GDM1 (cell line): ENCODE measurements at places on chromosomes 3 and 15.

- DNase-seq, result peak; percentile 51
Observed at GRCh38 chr15:53586799-53587198, 172.7 kb downstream of the WDR72 start.

DNA sequence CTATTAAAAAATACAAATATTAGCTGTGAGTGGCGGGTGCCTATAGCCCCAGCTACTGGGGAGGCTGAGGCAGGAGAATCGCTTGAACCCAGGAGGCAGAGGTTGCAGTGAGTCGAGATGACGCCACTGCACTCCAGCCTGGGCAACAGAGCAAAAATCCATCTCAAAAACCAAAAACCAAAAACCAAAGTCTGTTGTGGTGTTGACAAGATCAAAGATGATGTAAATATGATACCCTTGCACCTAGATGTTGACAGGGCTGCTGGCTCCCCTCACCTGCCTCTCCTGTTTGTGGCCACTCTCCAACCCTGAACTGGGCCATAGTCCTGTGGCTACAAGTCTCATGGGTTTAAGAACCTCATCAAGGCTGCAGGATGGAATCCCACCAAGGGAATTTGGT, 16.2 kb downstream of the DAPK2 start:
- no peak for DNase-seq

DNA sequence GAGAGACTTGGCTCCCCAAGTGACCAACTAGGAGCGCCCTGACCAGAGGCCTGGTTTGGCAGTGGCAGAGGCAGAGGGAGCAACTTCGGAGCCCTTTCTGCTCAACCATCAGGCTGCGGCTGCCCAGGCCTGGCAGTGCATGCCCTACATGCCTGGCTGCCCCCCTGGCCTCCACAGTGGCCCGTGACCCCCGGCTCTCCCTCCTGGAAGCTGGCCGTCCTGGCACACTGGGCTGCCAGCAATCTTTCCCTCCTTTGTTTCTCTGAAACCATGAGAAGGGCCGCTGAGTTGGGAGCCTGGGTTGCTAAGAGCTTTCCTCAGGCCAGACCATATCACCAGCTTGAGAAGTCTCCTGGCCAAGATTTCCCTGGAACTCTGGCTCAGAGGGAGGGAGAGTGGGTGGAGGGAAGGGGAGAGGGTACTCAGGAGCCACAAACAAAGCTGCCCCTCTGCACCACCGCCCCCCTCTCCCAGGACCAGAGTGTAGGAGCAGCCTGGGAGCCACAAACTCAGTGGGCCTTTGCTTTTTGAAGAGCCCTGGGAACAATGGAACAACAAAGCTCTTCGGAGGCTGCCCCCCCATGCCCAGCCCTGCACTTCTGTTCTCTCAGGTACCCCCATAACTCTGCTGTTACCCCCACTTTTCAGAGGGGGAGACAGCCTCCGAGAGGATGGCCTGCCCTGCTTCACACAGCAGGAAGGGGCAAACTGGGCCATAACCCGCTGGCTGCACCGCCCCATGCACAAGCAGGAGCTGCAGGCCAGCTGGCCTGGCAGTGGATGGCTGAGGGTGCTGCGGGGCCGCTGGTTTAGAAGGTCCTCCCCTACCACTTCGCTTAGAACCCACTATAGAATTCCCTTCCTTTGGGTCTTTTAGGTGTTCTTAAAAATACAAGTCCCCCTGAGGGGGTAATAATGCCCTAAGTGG, 11.3 kb downstream of the CORO2B start:
- DNase-seq, result no peak

DNA sequence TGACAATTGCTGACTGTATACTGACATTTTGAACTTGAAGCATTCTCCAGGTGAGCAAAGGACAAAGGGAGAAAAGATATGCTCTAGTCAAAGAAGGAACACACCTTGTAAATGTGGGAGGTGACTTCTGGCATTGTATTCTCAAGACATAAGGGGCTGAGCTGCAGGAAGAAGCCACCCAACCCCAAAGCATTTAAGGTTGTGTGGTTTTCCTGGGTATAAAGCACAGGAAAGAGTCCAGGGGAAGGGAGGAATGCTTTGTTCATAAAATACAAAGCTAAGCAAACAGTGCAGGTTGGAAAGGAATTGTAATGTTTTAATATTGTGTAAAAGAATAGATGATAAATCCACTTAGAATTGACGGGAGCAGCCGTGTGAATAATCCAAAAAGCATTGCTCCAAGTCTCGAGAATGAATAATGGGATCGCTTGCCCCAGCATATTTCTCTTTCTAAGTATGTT, 102.4 kb upstream of the LRIG1 start:
- DNase-seq, result no peak

DNA sequence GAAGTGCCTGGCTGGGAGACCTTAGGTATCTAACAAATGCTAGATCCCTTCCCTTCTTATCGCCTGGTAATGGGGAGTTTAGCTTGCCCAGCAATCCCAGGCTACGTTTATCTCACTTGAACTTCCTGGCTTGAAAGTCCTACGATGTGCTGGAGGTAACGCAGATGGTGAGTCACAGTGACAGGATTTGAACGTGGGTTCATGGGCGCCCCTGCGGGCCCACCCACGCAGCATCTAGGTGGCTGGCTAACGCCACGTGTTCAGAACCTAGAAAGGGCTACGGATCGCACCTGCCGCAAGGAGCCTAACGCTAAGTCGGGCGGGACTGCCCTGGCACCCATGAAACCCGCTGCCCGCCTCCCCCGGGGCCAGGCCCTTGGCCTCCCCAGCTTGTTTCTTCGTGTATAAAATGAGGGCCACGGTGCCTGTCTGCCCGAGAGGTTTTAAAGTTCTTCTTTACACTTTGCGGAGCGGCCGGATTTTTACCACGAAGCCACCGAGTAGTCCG, 600 bp upstream of the USP3 start:
- peak; percentile 35 for DNase-seq

DNA sequence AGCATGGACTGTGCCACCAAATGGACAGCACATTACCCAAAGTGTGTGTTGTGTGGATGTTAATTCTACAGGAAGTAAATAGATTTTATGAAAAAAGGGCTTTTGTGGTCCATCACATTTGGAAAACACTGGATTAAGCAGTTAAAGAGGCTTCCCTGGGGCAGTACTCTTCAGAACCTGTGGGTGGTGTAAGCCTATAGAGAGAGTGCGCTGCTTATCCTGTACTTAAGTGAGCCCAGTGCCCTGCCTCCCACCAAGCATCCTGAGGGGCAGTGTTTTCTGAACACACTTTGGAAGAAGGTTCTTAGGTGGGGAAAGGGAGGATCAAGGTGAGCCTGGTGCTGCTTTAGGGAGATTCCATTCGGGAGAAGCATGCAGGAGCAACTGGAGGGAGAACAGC, 10.9 kb downstream of the TTLL3 start:
- no peak for DNase-seq

GRCh38 chr15:44537735-44538240, 841 bp downstream of the EIF3J start:
- DNase-seq, result no peak

DNA sequence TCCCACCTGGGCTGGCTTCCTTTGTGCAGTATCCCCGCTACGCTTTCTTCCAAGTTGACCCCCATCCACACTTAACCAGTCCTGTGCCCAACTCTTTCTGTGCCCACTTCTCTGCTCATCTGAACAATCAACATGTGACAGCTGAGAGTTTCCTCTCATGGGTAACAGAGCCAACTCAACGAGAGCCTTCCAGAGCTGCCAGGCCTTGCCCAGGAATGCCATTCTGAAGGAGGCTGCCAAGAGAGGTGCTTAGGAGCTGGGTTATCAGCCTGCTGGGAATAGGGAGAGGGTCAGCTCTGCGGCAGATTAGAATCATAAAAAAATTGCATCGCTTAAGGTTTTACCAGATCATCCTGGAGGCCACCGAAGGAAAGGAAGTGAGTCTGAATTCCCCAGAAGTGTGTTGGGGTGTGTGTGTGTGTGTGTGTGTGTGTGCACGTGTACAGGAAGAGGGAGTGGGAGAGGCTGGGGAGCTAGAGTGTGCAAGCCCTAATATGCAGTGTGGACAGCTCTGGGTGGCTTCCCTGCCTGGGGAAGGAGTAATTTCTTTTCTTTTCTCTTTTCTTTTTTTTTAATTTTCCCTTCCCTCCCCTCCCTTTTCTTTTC, 66.7 kb downstream of the ITGA11 start:
- DNase-seq, result peak; percentile 45

DNA sequence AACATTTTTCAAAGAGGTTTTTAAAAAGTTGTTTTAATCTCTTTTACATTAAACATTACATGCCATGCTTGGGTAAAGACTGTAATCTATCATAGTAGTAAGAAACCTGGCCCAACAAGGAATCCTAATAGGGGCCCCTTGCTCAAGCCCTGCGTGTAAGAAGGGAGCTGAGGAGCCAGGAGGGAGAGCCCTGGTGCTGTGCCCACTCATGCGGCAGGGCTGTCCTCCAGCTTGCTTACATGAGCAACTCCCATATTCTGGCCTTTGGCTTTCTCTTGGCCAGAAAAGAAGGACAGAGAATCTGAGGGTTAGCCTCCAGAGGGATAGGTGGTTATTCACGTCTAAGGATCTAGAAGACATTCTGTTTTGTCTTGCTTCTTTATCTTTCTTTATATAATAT, 49.8 kb downstream of the KBTBD12 start:
- no peak for DNase-seq

GRCh38 chr15:69542028-69542427, 89.4 kb downstream of the RPLP1 start:
- DNase-seq, result no peak

- no peak for DNase-seq
Observed at GRCh38 chr3:107855710-107856109, 235.1 kb downstream of the CD47 start.

DNA sequence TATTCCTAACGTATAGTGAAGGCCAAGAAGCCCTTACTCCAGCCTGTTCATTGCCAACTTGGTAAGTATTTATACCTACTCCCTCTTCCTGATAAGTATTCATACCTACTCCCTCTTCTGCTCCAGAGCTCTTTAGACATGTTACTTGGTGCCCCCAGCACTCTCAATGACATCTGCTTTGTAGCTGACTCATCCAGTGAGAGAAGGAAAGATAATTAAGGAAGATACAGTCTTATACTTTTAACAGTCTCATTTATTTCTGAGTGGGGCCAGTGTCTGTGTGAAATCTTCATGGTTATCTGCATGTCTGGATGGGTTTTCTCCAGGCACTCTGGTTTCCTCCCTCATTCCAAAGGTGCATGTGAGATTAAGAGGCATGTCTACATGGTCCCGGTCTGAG, 698.7 kb downstream of the FHIT start:
- DNase-seq, result no peak

DNA sequence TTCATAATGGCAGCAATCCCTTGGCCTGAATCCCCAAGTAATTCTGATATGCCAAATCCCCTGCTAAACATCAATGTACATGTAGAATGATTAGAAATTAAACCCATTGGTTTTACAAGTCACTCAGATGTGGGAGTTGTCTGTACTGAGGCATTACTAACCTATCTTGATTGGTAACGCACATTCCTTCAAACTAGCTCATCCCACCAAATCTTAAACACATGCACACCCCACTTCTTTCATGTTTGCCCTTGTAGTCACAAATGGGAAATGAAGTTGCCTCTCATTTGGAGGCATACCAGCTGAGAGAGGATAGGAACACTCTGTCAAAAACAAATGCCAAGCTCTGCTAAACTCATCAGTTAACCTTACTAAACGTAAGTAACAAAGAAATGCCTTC, 29.1 kb upstream of the MAN2C1 start:
- DNase-seq, result no peak

DNA sequence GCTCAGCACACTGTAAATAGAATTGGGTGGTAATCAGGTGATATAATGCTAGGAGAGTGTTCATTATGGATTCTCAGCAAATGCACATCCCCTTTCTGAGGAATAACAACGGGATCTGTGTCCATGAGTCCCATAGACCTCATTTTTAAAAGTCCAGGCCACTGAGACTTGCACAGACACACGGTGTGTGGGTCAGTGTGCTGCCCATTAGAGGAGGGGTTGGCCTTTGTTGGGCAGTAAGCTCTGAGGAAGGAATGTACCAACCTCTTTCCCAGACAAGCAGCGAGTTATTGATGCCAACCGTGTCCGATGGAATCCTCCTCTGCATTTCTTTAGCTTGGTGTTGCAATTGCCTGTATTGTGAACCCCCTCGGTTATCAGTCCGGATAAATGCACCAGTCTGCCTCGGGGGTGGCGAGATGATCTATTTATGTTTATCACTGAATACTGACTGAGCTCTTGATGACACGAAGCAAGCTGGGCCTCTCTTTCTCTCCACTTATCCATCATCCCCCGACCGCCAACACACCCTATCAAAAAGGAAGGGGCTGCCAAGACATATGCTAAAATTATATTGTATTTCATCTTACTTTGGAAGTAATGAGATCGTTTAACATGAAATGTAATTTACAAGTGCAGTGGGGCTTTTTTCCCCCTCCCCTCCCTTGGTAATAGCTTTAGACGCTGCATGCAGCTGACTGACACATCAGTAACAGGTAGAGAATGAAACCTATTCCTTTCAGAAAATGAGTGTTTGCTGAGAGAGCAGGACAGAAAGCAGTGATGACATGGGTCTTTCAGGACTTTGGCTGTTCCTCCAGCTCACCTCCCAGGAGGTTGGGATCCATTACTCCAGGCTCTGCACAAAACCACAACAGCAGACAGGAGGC, 126.6 kb upstream of the ST8SIA2 start:
- DNase-seq, result no peak

GRCh38 chr3:31067004-31067403, 172.5 kb upstream of the GADL1 start:
- DNase-seq, result no peak

DNA sequence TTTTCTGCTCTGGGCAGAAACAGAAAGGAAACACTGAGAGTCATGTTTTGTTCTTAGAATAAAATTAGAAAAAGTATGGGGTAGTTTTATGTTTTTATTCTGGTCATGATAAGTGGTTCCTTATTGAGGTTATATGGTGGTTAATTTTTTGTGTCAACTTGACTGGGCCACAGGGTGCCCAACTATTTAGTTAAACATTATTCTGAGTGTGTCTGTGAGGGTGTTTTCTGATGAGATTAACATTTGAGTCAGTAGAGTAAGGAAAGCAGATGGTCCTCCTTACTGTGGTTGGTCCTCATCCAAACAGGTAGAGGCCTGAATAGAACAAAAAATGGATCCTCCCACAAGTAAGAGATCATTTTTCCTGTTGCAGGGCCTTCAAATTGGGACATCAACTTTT, 98.9 kb downstream of the C3orf38 start:
- DNase-seq, result no peak

GRCh38 chr15:83449937-83450506, 2.9 kb downstream of the SH3GL3 start:
- DNase-seq, result no peak

DNA sequence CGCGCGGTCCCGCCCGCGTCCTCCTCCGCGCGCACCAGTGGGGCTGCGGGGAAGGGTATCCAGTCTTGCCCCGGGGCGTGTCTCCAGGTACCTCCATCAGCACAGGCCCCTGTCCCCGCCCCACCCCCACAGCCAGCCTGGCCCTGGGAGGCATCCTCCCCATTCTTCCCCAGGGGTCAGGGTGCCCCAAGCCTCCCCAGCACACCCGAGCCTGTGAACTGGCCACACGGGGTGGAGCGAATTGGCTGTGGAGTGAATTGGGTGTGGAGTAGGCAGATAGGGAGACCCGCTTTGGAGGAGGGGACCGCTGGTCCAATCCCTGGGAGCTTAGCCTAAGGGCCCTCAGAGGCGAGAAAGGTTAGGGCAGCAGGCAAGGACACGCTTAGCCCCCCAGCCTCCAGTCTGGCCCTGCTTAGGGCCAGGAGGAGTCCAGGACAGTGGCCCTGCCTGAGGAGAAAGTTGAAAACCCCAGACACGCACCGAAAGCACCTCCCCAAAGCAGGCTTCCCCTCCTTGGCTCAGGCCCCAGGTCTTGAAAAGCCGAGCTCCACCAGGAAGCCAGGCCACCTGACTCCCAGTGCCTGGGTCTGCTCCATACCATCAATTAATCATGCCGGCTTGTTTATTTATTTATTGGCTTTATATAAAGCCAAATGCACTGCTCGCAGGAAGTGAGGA, 107.7 kb upstream of the SLC6A11 start:
- DNase-seq, result no peak
